Stomach (tissue), 19 donors: ENCODE measurements at places on chromosomes 4 and X. TPM values are rescaled to one million over a fixed set of nuclear protein-coding genes. Genes with fewer than 3 reads are reported as not detected.

DNA sequence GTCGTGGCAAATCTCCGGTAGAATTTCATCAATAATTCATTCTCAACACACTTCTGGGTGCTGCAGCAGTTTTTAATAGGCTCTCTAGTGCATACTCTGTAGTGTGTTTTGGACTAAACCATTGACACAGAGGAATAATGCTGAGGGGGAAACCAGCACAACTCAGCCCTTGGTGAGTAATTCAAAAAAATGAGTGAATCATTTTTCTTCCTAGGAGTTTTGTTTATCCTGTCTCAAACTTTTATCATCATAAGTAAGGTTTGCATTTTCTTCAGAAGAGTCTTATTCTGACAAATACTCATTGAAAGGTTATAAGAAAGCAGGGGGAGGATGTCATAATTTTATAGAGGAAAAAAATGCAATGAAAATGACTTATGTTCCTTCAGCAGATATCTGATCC lies 2542.7 kb downstream of the PCDH7 start:
- no peak overlapping the region for H3K4me3 ChIP-seq
- no peaks in the 10 kb centered on the region for H3K36me3 ChIP-seq
- no peak for DNase-seq
- no peaks in the 10 kb centered on the region for H3K27me3 ChIP-seq
- H3K27ac ChIP-seq: no peak overlapping the region
- no peaks in the 10 kb centered on the region for H3K4me1 ChIP-seq

GRCh38 chrX:143781103-143781502 lies 60.6 kb upstream of the SPANXN2 start:
- no peak overlapping the region for H3K4me3 ChIP-seq
- no peaks in the 10 kb centered on the region for H3K27me3 ChIP-seq
- no peaks in the 10 kb centered on the region for H3K4me1 ChIP-seq
- no peak for DNase-seq
- no peak overlapping the region for H3K27ac ChIP-seq
- H3K36me3 ChIP-seq: no peaks in the 10 kb centered on the region

DNA sequence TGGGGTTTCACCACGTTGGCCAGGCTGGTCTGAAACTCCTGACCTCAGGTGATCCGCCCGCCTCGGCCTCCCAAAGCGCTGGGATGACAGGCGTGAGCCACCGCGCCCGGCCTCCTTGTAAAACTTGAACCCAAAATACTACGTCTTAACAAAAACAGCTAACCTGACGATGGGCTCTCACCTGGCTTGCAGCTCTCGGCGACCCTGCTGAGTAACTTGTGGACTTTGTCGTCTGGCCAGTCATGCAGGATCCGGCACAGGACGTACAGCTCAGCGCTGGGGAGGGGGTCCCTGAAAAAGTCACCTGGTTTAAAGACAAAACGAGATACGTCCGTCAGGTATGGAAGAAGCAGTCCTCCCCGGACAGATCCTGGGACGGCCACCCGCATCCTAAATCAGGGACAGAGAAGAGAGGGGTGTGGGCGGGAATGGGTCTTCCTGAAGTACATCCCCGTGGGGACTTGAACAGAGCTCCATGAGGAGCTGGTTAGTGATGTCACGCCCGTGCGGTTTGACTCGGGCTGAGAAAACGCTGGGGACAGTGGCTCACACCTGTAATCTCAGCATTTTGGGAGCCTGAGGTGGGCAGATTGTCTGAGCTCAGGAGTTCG lies 20.7 kb upstream of the SLC25A6 start:
- peaks cover 62% of the 10 kb centered on the region for H3K36me3 ChIP-seq
- H3K4me1 ChIP-seq: no peaks in the 10 kb centered on the region
- H3K27me3 ChIP-seq: no peaks in the 10 kb centered on the region

- H3K4me3 ChIP-seq: no peak overlapping the region
- peak; percentile 37 for DNase-seq
- no peaks in the 10 kb centered on the region for H3K27me3 ChIP-seq
- H3K36me3 ChIP-seq: no peaks in the 10 kb centered on the region
These were observed 248.0 kb downstream of the TRIML1 start for GRCh38 chr4:188387179-188387791.

- peaks cover 16% of the 10 kb centered on the region for H3K27me3 ChIP-seq
- H3K36me3 ChIP-seq: no peaks in the 10 kb centered on the region
- H3K4me3 ChIP-seq: peak overlapping the region; percentile 61
- H3K4me1 ChIP-seq: peaks cover 36% of the 10 kb centered on the region
- peak overlapping the region; percentile 90 for H3K27ac ChIP-seq
These were observed 980 bp upstream of the FHDC1 start for GRCh38 chr4:152935143-152935542.

DNA sequence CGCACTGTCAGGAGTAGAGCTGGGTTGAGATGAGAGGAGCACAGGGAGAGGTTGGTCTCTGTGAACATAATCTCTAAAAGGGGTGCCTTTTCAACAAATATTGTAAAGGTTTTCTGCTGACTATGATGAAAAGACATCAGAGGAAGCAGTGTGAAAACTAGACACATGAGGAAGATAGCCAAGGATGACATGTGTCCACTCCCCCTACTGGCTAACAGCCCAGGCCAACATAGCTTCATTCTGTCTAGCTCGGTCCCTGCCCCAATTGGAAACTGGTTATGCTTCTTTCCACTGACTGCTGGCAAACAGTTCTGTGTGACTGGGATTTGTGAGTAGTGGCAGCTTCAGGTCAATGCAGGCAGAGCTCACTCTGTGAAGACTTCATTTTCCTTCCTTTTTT lies 115.4 kb upstream of the ESX1 start:
- no peak overlapping the region for H3K4me3 ChIP-seq
- H3K36me3 ChIP-seq: no peaks in the 10 kb centered on the region
- H3K27me3 ChIP-seq: no peaks in the 10 kb centered on the region
- DNase-seq: peak; percentile 38

- H3K4me1 ChIP-seq: peaks cover 14% of the 10 kb centered on the region
- H3K27ac ChIP-seq: peak overlapping the region; percentile 1
- no peak overlapping the region for H3K4me3 ChIP-seq
- peak; percentile 73 for DNase-seq
These were observed 49.6 kb downstream of the MAP7D2 start for GRCh38 chrX:20066968-20067708.

- no peaks in the 10 kb centered on the region for H3K27me3 ChIP-seq
- H3K4me3 ChIP-seq: no peak overlapping the region
- no peaks in the 10 kb centered on the region for H3K36me3 ChIP-seq
These were observed 207.5 kb downstream of the ANK2 start for GRCh38 chr4:113256946-113257345.

GRCh38 chr4:177562163-177562562 lies 119.9 kb upstream of the AGA start:
- no peak overlapping the region for H3K27ac ChIP-seq
- no peaks in the 10 kb centered on the region for H3K36me3 ChIP-seq
- no peaks in the 10 kb centered on the region for H3K4me1 ChIP-seq
- H3K4me3 ChIP-seq: no peak overlapping the region
- no peaks in the 10 kb centered on the region for H3K27me3 ChIP-seq

DNA sequence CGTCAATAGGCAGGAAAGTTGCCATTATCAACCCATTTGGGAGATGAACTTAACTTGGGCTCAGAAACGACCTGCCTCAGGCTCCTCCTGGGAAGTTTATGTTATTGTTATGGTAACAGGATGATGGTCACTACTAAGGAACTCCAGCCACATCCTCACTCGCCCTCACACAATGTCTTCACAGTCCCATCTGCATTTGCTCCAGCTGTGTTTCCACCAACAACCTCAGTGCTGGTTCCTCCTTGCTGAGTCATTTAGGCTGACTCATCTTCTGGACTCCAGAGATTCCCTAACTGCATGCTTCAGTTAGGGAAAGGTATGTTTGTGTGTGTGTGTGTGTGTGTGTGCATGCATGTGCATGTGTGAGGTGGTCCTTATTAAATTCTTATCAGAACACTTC lies 293.4 kb upstream of the BOD1L1 start:
- no peaks in the 10 kb centered on the region for H3K27me3 ChIP-seq
- no peaks in the 10 kb centered on the region for H3K4me1 ChIP-seq
- H3K27ac ChIP-seq: no peak overlapping the region

- H3K27me3 ChIP-seq: no peaks in the 10 kb centered on the region
- H3K4me3 ChIP-seq: no peak overlapping the region
- no peak overlapping the region for H3K27ac ChIP-seq
- DNase-seq: no peak
- no peaks in the 10 kb centered on the region for H3K4me1 ChIP-seq
These were observed 108.7 kb upstream of the PAK3 start for GRCh38 chrX:110987292-110987691.

Gene SHROOM3
- total RNA-seq: 71.2 TPM

Gene LEF1
- 6.2 TPM for total RNA-seq

Gene IL2
- total RNA-seq: 1.5 TPM

Gene TCEANC
- total RNA-seq: 15.6 TPM

Gene RENBP
- total RNA-seq: not detected

Gene AWAT2
- not detected for total RNA-seq

Gene DAPP1
- total RNA-seq: 46.7 TPM

Gene TLR6
- 3.3 TPM for total RNA-seq
